HCT116 (cell line): ENCODE measurements at places on chromosomes 4 and X.

GRCh38 chrX:21744721-21745120 lies 13.2 kb downstream of the SMPX start:
- DNase-seq: no peak
- H3K4me1 ChIP-seq: no peaks in the 10 kb centered on the region
- H3K4me3 ChIP-seq: no peak overlapping the region
- H3K27me3 ChIP-seq: no peaks in the 10 kb centered on the region

DNA sequence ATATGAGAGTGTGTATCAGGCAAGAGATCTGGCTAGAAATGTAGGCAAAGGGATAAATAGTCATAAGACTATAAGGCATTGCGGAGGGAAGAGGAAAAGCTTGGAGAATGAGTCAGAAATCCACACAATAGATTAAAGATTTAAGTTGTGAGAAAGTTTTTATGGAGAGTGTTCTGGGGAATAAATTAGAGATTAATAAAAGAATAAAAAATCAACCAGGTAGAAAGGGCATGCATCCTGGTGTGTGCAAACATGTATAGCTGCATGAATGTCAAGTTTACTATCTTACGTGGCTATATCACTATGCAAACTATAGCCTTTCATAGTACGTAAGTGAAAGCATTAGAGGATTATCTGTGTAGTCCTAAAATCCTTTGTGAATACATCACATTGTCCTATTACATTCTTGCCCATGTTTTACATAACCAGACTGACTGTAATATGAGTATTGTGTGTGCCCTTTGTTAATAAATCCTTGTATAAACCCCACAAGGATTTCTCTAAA lies 36.9 kb downstream of the SNCA start:
- no peak overlapping the region for H3K27ac ChIP-seq
- no peaks in the 10 kb centered on the region for H3K36me3 ChIP-seq
- no peak for DNase-seq
- no peaks in the 10 kb centered on the region for H3K4me1 ChIP-seq
- H3K4me3 ChIP-seq: no peak overlapping the region

GRCh38 chrX:6748595-6748994 lies 213.7 kb upstream of the VCX3A start:
- no peak for DNase-seq
- no peak overlapping the region for H3K4me3 ChIP-seq
- H3K27me3 ChIP-seq: no peaks in the 10 kb centered on the region
- no peaks in the 10 kb centered on the region for H3K4me1 ChIP-seq
- no peak overlapping the region for H3K27ac ChIP-seq
- no peaks in the 10 kb centered on the region for H3K36me3 ChIP-seq

DNA sequence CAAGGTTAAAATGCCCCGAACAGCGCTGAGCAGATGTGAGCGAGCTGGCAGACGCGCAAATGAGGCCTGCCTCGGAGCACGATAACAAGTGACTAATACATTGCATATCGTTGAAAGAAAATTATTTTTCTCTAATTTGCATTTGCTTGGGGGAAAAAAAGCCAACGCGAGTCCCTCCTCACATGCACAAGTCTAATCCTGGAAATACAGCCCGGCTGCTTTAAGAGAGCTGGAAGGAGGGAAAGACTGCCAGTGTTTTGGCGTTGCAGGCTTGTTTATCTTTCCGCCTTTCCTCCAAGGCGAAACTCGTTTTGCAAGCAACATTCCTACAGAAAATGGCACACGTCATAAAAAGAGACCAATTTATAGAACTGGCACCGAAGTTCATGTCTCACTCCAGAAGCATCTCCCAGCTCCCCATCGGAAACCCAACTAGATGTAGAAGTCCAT lies 12.6 kb downstream of the BCOR start:
- H3K36me3 ChIP-seq: no peaks in the 10 kb centered on the region
- H3K4me3 ChIP-seq: no peak overlapping the region
- no peak for DNase-seq

GRCh38 chr4:187910741-187911140 lies 84.8 kb upstream of the ZFP42 start:
- H3K27me3 ChIP-seq: no peaks in the 10 kb centered on the region
- no peaks in the 10 kb centered on the region for H3K36me3 ChIP-seq
- no peak overlapping the region for H3K4me3 ChIP-seq
- no peak overlapping the region for H3K27ac ChIP-seq
- H3K4me1 ChIP-seq: peaks cover 7% of the 10 kb centered on the region; the same call in 1 of the 2 replicates

DNA sequence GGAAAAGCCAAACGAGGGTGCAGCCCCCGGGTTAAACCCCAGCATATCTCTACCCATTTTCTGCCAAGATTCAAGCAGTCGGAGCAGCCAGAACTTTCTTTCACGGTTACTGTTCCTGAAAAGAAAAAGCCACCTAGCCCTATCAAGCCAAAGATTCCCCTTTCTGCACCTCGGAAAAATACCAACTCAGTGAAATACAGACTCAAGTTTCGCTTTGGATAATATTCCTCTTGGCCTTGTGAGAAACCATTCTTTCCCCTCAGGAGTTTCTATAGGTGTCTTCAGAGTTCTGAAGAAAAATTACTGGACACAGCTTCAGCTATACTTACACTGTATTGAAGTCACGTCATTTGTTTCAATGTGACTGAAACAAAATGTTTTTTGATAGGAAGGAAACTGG lies 20.0 kb downstream of the FGF5 start:
- H3K27ac ChIP-seq: no peak overlapping the region
- H3K36me3 ChIP-seq: no peaks in the 10 kb centered on the region
- H3K4me1 ChIP-seq: no peaks in the 10 kb centered on the region

DNA sequence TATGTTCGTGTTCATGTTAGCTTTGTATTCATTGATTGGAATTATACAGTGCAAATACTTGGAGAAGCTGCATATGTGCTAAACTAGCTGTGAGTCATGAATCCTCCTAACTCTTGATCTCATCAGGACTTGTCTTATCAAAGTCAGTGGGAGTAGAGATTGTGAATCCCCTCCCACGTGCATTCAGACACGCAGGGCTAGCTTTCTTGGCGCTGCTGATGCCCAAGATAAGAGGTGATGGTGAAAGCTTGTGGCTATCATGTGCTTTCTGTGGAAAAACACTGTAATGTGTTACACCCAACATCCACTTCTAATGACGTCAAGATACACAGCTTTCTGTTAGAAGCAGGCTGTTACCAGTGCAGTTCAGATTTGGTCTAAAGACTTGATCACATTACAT lies 348.7 kb upstream of the HAND2 start:
- H3K36me3 ChIP-seq: no peaks in the 10 kb centered on the region
- H3K4me1 ChIP-seq: no peaks in the 10 kb centered on the region
- H3K4me3 ChIP-seq: no peak overlapping the region
- no peak overlapping the region for H3K27ac ChIP-seq

DNA sequence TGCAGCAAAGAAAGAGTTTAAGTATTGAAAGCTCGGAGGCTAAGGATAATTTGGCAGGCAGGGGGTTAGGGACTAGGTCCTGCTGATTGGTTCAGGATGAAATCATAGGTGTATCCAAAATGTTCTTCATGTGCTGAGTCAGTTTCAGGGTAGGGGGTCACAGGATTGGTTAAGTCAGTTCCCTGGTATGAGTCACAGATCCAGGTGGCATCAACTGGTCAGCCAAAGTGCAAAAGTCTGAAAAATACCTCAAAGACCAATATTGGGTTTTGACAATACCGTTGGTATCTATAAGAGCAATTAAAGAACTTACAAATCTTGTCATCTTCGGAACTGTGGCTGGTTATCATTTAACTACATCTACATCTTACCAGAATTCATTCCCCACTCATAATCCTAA lies 25.6 kb upstream of the PRDM8 start:
- no peaks in the 10 kb centered on the region for H3K36me3 ChIP-seq
- no peak overlapping the region for H3K27ac ChIP-seq
- H3K4me1 ChIP-seq: no peaks in the 10 kb centered on the region
- H3K27me3 ChIP-seq: no peaks in the 10 kb centered on the region

GRCh38 chr4:64698171-64698570 lies 288.9 kb upstream of the TECRL start:
- H3K4me3 ChIP-seq: no peak overlapping the region
- no peaks in the 10 kb centered on the region for H3K27me3 ChIP-seq
- no peak for DNase-seq

DNA sequence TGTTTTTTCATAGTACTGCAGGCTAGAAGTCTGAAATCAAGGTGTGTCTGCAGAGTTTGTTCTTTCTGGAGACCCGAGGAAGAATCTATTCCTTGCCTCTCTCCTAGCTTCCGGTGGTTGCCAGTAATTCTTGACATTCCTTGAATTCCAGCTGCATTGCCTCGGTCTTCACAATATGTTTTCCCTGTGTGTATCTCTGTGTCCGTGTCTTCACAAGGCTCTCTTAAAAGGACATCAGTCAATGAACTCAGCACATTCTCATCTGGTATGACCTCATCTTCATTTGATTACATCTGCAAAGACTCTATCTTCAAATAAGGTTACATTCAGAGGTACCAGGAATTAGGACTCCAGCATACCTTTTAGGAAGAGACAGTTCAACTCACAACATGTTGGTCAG lies 163.4 kb downstream of the BANK1 start:
- H3K27me3 ChIP-seq: no peaks in the 10 kb centered on the region
- H3K27ac ChIP-seq: no peak overlapping the region
- H3K36me3 ChIP-seq: no peaks in the 10 kb centered on the region
- peaks cover 6% of the 10 kb centered on the region; the same call in 1 of the 2 replicates for H3K4me1 ChIP-seq
- no peak for DNase-seq
- peak overlapping the region; percentile 24 for H3K4me3 ChIP-seq

- H3K4me3 ChIP-seq: no peak overlapping the region
- H3K36me3 ChIP-seq: no peaks in the 10 kb centered on the region
- H3K27ac ChIP-seq: no peak overlapping the region
Measured at GRCh38 chrX:54320067-54320466, 37.8 kb downstream of the WNK3 start.

DNA sequence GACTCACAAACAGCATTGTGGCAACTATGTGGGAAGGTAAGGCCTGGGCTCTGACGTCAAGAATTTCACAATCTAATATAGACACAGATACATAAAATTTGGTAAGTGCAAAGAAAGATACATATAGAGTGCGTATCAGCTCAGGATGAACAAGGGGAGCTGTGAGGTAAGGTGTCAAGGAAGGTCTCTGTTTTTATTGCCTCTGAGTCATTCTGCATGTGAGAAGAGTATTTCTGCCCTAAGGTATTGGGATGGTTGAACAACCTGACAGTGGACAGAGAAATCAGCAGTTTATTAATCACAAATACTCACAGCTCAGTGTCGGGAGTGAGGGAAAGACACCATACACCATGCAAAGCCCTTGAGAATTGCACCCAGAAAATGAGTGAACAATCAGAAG lies 89.8 kb downstream of the COMMD8 start:
- H3K4me1 ChIP-seq: no peaks in the 10 kb centered on the region
- no peaks in the 10 kb centered on the region for H3K36me3 ChIP-seq

GRCh38 chr4:963276-964225 lies 9.8 kb downstream of the DGKQ start:
- peak overlapping the region; percentile 74 for H3K27ac ChIP-seq
- no peaks in the 10 kb centered on the region for H3K27me3 ChIP-seq
- DNase-seq: no peak
- peaks cover 20% of the 10 kb centered on the region for H3K4me1 ChIP-seq

DNA sequence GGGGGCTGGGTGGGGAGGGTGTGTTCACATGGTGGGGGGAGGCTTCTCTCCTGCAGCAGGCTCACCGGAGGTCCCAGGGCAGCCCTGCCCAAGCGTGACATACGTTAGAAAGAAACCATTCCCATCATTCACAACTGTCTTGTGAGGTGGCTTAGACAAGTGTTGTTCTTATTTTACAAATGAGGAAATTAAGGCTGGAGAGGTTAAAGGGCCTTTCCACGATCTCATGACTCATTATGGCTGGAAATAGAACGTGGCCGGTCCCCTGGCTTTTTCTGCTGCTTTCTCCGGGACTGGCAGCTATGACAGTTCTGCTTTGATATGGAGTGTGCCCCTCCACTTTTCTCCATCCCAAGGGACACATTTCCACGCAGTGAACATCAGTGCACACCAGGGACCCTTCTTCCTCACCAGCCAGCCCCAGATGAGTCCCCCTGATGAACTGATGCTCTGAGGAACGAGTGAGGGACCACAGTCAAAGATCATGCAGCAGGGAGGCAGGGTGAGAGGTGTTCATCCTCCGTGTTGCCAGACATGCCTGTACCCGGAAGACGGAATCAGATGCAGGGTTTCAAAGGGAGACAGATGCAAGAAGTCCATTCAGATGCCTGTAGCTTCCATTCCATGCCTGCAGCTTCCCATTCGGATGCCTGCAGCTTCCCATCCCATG lies 64.0 kb upstream of the ACSL1 start:
- H3K4me3 ChIP-seq: no peak overlapping the region
- H3K27ac ChIP-seq: no peak overlapping the region
- no peaks in the 10 kb centered on the region for H3K4me1 ChIP-seq
- no peaks in the 10 kb centered on the region for H3K36me3 ChIP-seq

DNA sequence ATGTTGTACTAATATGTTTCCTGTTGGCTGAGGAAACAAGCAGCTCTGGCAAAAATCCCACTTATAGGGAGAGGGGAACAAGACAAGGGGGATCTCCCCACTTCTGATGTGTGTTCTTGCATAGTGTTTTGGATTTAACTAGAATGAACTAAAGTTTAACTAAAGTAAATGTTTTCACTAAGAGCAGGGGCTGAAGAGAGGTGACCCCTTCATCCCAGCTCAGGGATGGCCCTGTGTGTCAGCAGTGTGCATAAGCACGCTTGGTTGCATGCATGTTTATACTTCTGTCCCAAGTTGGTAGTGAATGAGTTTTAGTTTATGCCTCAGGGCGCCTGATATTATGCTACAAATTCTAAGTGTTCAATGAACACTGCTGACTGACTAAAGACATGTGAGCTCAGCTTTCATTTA lies 169.4 kb downstream of the MGST2 start:
- DNase-seq: no peak
- H3K36me3 ChIP-seq: no peaks in the 10 kb centered on the region
- no peak overlapping the region for H3K4me3 ChIP-seq
- H3K27ac ChIP-seq: no peak overlapping the region

DNA sequence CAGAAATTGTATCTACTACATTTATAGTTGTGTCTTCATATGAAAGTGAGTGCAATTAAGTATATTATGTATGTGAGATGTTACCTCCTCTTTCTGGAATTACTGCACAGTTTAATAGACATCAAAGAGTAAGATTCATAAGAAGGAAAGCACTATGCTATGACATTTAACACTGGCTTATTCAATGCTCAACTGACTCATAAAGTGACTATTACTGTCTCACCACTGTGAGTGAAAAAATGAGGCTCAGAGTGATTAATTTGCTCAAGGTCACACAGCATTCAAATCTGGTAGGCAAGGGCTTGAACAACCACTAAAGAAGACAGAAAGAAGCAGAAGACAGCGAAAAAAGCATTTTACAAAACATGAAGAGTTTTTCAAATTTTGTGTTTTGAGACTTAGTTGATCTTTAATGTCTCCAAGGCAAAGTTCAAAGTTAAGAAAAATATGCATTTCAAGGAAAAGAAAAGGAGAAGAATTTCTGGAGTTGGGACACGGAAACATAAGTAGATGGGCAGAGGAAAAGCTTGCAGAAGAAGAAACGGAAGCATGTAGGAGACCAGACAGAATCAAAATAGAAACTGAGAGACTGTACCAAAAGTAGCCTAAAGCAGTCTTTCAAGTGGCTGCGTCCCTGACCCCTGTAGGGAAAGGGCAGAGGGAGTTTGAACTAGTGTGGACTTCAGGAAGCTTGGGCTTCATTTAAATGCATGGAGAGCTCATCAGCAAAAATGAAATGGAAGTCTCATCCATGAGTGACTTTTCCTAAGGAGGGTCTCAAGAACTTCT lies 66.3 kb downstream of the KCNIP4 start:
- H3K4me3 ChIP-seq: no peak overlapping the region
- H3K36me3 ChIP-seq: no peaks in the 10 kb centered on the region
- no peak for DNase-seq
- no peaks in the 10 kb centered on the region for H3K27me3 ChIP-seq
- H3K4me1 ChIP-seq: no peaks in the 10 kb centered on the region
- H3K27ac ChIP-seq: no peak overlapping the region
